Activated CD4-positive, alpha-beta T cell treated with anti-CD3 and anti-CD28 coated beads for 36 hours (primary cell): ENCODE measurements at places on chromosomes 16 and 17. TPM values are rescaled to one million over a fixed set of nuclear protein-coding genes. Genes with fewer than 3 reads are reported as not detected.

DNA sequence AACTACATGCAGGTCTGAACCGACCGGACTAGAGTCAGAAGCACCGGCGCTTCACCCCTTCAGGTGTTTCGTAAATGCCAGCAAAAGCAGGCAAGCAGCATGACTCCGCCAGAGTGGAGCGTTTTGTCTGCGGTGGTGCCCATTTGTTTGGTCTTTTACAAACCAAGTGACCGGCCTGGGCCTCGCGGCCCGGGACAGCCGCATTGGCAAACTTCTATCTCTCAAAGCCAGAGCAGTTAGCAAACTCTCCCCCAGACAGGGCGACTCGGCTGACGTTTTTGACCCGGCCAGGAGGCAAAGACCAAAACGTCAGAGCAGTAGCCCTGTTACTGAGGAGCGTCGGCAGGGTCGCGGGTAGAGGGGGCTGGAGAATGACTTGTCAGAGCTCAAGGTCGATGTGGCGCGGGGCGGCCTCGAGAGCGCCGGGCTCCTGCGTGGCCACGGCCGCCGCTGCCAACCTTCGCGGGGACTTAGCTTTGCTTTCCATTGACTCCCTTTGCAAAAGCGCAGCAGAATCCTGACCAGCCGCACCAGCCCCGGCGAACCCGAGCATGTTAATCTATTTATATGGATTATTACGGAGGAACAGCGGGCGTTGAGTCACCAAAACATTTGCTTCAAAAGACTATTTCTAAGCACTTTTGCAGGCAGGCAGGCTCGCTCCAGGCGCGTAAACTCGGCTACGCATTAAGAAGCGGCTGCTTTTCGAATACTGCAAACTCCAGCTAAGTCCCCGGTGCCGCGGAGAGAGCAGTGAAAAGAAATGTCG, 763 bp upstream of the SOX9 start:
- peaks cover 71% of the 10 kb centered on the region for H3K27me3 ChIP-seq
- H3K4me1 ChIP-seq, result peaks cover 14% of the 10 kb centered on the region
- H3K4me3 ChIP-seq, result peak overlapping the region; percentile 23
- no peaks in the 10 kb centered on the region for H3K36me3 ChIP-seq
- H3K27ac ChIP-seq, result no peak overlapping the region
- DNase-seq, result no peak

- no peaks in the 10 kb centered on the region for H3K27me3 ChIP-seq
- no peaks in the 10 kb centered on the region for H3K36me3 ChIP-seq
These were observed 87.2 kb downstream of the LITAF start for GRCh38 chr16:11499295-11500089.

GRCh38 chr16:85675251-85675874, 13.4 kb downstream of the GINS2 start:
- no peaks in the 10 kb centered on the region for H3K27me3 ChIP-seq
- H3K27ac ChIP-seq, result no peak overlapping the region
- DNase-seq, result no peak
- H3K4me3 ChIP-seq, result no peak overlapping the region
- peaks cover 57% of the 10 kb centered on the region for H3K36me3 ChIP-seq
- H3K4me1 ChIP-seq, result peaks cover 7% of the 10 kb centered on the region

SKAP1 gene
- 109 TPM for total RNA-seq

DNA sequence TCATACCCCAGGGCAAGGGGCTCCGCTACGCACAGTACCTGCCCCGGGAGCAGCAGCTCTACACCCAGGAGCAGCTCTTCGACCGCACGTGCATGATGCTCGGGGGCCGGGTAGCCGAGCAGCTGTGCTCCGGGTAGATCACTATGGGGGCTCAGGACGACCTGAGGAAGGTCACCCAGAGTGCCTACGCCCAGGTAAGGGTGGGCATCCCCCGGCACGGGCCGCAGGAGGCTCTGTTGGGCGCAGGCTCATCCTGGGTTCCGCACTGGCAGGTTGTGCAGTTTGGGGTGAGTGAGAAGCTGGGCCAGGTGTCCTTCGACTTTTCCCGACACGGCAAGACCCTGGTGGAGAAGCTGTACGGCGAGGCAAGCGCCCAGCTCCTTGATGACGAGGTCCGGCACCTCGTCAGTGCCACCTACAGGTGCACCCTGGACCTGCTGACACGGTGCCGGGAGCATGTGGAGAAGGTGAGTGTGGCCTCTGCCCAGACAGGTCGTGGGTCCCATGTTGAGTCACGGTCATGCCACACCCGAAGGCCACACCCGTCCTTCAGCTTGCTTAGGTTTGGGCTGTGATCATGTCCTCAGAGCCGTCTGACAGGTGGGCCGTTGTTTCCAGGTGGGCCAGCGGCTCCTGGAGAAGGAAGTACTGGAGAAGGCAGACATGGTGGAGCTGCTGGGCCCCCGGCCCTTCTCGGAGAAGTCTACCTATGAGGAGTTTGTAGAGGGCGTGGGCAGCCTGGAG, 19.3 kb downstream of the DBNDD1 start:
- H3K27me3 ChIP-seq, result peaks cover 4% of the 10 kb centered on the region
- no peak overlapping the region for H3K27ac ChIP-seq
- no peak overlapping the region for H3K4me3 ChIP-seq
- peaks cover 25% of the 10 kb centered on the region for H3K36me3 ChIP-seq

COX11 gene
- 45.4 TPM for total RNA-seq

PPP1R1B gene
- not detected for total RNA-seq

HSF4 gene
- total RNA-seq, result 20.7 TPM

SMIM36 gene
- total RNA-seq, result not detected
